ENCODE measurements at places on chromosomes 3 and 15.

DNA sequence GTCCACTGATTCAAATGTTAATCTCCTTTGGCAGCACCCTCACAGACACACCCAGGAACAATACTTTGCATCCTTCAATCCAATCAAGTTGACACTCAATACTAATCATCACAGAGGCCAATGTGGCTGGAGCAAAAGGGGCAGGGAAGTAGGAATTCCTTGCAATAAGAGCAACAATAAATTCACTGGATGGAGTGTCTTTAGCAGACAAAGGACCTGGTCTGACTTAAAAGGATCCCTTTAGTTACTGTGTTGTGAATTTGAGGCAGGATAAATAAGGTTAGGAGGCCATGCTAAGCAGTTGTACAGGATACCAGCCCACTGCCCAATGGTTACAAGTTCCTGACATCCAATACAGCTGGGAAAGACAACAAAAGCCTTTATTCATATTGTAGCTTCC lies 12.3 kb upstream of the GFM1 start:
- no peak for DNase-seq

DNA sequence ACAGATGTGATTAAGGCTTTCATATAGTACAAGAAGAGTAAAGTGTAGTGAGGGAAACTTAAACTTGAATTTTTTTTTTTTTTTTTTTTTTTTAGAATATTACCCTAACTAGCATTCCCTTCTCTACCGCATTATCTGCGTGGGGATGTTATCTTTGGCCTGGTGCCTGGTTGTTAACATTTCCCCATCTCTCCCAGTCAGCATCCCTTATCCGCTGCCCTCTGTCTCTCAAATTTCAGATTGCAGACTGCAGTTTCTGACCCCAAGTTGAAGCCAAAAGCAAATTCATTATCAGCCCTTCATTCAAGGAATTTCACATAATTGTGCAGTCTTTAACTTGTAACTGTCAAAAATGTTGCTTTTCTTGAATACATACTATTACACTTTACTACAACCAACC lies 353.0 kb downstream of the PLOD2 start:
- DNase-seq, result peak; percentile 21

- DNase-seq, result no peak
These were observed 95.2 kb downstream of the AQP9 start for GRCh38 chr15:58233341-58233740.

- DNase-seq, result no peak
These were observed 23.8 kb downstream of the NTRK3 start for GRCh38 chr15:88232771-88233201.

DNA sequence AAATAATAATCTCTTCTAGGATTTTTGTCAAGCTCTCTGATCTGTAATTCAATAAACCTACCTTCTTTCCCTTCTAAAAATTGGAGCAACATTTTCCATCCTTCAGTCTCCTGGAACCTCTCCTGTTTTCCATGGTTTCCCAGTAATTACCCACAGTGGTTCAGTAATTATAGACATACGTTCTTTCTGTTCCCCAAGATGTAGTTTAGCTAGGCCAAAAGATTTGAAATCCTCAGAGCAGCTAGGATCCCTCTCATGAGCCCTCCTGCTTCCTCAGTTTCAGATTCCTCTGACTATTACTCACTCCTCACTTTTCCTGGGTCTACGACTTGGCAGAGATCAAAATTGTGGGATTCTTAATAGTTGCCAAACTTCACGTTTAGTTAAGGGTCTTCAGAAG lies 76.9 kb upstream of the IGSF10 start:
- peak; percentile 68 for DNase-seq

DNA sequence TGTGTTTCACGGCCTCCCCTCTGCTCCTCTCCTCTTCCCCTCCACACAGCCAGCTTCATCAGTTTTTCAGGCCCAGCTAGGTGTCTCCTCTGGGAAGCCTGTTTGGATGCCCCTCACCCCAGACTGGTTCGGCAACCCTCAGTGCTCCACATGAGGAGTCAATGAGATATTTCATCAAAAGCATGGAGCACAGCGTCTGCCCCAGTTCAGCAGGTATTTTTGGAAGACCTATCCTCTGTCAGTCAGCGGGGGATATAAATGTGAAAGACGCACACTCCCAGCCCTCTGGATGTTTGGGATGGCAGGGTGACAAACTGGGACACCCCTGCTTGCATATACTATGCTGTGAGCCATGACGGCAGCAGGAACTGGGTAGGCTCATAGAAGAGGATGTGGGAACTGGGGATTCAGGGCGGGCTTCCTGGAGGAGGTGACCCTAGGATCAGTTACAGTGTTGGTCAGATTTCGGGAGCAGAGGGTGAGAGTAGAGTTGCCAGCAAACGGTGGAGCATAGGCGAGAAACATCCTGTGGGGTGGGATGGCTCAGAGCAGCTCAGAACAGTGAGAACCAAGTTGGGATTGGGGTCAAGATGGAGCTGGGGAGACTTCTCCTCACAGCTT lies 42.9 kb downstream of the PXYLP1 start:
- DNase-seq, result no peak

GRCh38 chr3:10398341-10398740 lies 77.4 kb upstream of the SEC13 start:
- no peak for DNase-seq

- no peak for DNase-seq
These were observed 3.3 kb downstream of the SRGAP3 start for GRCh38 chr3:9246189-9246588.

DNA sequence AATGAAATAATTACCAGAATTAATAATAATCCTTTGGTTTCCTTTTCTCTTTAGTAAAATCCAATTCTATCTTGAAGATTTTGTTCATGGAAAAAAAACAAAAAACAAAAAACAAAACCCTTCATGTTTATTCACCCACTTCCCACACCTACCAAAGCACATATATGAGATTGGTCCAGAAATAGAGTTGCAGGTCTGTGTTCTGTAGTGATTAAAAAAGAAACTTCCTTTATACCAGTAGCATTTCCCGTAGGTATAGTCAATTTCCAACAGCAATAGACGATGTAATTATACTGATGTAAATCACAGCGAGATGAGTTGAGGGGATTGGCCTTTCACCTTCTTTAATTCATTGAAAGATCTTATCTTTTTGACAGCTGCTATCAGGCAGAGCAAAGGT lies 194.6 kb downstream of the SOX2 start:
- no peak for DNase-seq

DNA sequence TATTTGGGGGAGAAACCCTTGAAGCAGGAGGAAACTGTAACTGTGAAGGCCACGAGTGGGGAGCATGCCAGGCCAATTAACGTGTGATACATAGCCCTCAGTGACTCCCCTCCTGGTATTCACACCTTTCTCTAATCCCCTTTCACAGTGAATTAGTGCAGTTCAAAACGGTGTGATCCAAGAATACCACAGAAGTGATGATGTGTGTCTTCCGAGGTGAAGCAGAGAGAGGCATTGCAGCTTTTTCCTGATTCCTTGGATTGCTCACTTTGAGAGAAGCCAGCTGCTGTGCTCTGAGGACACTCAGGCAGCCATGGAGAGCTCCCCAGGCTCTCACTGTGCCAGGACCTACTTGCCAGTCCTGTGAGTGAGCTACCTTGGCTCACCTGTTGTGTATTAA lies 17.3 kb downstream of the NIPA2 start:
- no peak for DNase-seq

- no peak for DNase-seq
These were observed 6.6 kb upstream of the POLQ start for GRCh38 chr3:121552379-121552778.

- no peak for DNase-seq
These were observed 147.3 kb upstream of the CDIN1 start for GRCh38 chr15:36432161-36432560.
